Foreskin fibroblast (primary cell): ENCODE measurements at places on chromosomes 1 and 21.

DNA sequence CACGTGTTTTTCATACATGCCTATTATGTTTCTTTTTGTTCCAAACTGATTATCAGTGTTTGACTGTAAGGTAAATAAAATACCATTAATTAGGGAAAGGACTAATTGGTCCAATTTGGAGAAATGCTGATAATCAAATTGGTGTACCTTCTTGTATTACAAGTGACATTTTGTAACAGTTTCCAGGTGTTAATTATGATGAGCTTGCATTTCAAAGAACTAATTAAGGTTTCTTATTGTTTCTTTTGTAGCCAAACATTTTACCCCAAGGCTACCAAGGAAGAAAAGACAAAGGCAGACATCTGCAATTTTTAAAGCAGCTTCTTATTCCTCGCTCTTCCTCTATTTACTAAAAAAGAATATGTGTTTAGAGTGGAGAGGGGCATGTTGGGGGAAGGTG, 88.7 kb upstream of the GRIK1 start:
- no peak for DNase-seq

DNA sequence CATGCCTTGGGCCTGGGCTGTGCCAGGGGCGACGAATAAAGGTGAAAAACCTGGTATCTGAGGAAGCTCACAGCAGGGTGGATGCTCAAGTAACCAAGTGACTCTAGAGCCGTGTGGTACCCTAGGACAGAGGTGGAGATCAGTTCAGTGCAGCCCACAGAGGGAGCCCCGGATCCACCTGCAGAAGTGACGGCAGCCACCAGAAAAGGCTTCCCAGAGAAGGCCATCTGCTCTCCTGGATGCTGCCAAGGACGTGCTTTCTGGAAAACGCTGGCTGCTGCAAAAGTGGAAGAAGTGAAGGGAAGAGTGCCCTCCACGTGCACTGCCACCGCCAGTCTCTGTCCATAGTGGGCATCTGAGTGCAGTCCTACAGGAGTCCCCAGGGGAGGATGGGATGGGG, 27.7 kb downstream of the TMCO4 start:
- no peak for DNase-seq

- DNase-seq: peak; percentile 35
Observed at GRCh38 chr1:156371553-156372264, 2.7 kb downstream of the RHBG start.

GRCh38 chr1:78553859-78554258, 63.1 kb downstream of the PTGFR start:
- DNase-seq: no peak

DNA sequence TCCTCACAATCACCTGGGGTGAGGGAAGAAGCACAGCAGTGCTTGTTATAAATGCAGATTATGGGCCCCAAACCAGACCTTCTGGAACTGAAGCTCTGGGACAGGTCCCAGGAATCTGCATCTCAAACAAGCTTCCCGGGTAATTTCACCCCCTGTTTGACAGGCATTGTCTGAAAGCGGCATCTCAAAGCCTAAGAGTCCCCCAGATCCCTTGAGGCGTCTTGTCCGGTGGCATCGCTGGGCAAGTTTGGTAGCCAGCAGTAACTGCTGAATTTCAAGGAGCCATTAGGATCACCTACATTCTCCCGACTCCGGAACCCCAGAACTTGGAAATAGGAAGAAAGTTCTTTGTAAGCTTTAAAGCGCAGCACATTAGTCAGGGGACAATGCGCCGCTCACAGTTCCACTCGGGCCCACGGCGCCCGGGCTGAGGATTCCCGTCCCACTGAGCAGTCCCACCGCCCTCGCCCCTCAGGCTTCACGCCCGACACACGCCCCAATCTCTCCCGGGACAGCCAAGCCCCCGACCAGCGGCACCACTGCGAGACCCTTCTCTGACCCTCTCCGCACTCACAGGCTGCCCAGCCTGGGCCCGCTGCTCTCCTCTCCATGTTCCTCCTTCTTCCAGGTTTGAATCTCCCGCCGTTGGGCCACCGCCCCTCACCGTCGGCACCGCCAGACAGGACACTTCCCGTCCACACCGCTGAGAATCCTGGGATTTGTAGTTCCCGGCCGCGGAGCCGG, at the start of gene IQGAP3:
Gene IQGAP3, minus strand, starts transcription at position 647 of the 744 bp plus-strand sequence. Its CDS starts 36 bp downstream, at position 611.
- DNase-seq: peak; percentile 91

GRCh38 chr1:109783436-109783835, 19.7 kb upstream of the EPS8L3 start:
- peak; percentile 85 for DNase-seq

GRCh38 chr1:66298464-66298863, 235.5 kb upstream of the SGIP1 start:
- DNase-seq: no peak

- no peak for DNase-seq
Observed at GRCh38 chr1:207904391-207904790, 6.5 kb downstream of the CD34 start.

GRCh38 chr1:115764541-115764940, 4.0 kb downstream of the CASQ2 start:
- peak; percentile 73 for DNase-seq

GRCh38 chr1:56901716-56902115, 47.1 kb downstream of the C8A start:
- DNase-seq: peak; percentile 68
